ENCODE measurements at places on chromosomes 11 and 22. TPM values are rescaled to one million over a fixed set of nuclear protein-coding genes. Genes with fewer than 3 reads are reported as not detected.

Gene INPP5J
- 0.26 TPM for total RNA-seq

Gene SORL1
- total RNA-seq: 10.9 TPM

Gene HTR3A
- total RNA-seq: not detected

Gene SLC22A6
- total RNA-seq: not detected

Gene ARHGEF12
- total RNA-seq: 107 TPM

Gene OPCML
- 0.99 TPM for total RNA-seq

Gene PIWIL4
- 3.3 TPM for total RNA-seq

Gene MMP7
- total RNA-seq: 0.17 TPM

Gene CRYBA4
- total RNA-seq: not detected

Gene IGLL1
- total RNA-seq: not detected

Gene MRPL21
- 59.9 TPM for total RNA-seq

Gene GLYATL1
- total RNA-seq: not detected

Gene CTSC
- 75.8 TPM for total RNA-seq

Gene P4HA3
- 4.1 TPM for total RNA-seq

Gene MB
- not detected for total RNA-seq

Gene MTNR1B
- not detected for total RNA-seq

Gene OR8G1
- total RNA-seq: not detected

Gene LINC01488
- total RNA-seq: not detected

Gene FAM83F
- not detected for total RNA-seq

Gene SNX32
- 2.3 TPM for total RNA-seq

Gene GSTT4
- total RNA-seq: not detected

Gene TEX12
- total RNA-seq: 0.17 TPM

Gene SERPING1
- total RNA-seq: 17.2 TPM
